Fibroblast of skin of right quadriceps (primary cell): ENCODE measurements at places on chromosomes 7 and 10.

- no peak for DNase-seq
These were observed 32.0 kb downstream of the PRLHR start for GRCh38 chr10:118563373-118563890.

GRCh38 chr7:7977774-7978173 is 9.2 kb downstream of the GLCCI1 start:
- DNase-seq, result no peak

DNA sequence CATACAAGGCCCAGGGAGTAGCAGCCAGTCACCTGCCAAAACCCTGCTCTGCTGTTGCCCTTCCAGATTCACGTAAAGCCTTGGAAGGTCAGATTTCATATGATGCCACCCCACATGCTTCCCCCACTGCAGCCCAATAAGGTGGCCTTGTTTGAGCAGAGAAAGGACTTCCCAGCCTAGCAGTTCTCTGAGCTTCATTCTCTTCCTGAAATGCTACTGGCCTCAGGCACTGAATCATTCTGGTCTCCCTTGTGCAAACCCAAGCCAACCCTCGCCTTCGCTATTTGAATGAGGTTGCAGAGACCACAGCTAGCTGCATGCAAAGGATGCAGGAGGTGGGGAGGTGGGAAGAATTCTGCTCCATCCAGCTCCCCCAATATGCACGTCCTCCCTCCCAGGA is 60.3 kb upstream of the PLXNA4 start:
- DNase-seq, result no peak

DNA sequence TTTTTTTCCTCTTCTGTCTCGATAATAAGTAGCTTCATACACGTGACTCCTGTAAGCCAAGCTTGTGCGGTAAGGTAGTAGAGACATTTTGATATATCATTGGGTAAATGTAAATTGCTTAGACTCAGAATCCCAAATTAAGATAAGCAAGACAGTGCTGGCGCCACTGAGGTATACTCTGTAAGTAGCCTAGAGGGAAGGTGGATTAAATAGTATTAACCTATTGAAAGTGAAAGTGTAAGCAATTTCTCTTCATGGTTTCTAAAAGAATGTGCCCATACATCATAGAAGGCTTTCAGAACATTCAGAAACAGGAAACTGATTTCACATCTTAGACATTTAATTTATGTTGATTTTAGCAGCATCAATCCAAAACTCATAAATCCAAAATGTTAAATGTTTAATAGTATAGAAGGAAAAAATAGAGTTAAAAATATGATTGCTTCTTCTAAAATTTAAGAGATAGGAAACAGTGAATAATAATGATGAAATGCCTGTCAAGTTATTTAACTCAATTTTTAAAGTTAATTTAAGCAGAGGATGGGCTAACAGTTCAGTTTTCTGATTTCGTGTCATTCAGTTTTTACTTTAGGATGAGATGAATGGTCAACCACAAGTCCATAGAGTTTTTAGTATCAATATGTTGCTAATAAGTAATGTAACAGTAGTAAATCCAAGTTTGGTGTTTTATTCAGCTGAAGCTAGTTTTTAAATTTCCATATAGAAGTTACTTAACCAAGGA is 36.8 kb downstream of the LRRC72 start:
- no peak for DNase-seq

DNA sequence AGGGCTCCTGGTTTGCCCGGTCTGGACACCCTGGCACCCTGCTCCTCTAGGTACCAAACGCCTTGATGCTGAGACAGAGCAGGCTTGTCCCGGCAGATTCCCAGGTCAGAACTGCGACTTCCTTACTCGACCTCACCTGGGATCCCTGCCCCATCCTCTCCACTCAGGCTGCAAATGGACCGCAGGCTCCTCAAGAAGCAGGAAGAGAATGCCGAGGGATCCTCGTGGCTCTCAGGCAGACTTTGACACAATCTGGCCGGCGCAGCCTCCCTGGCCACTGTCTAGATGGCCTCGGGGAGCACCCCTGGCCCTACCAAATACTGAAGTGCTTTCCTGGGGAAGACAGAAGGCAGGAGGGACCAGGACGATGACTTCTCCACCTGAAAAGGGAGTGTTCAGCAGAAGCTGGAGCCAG is 421 bp upstream of the NODAL start:
- DNase-seq, result no peak

GRCh38 chr10:4931587-4931986 is 31.6 kb upstream of the AKR1C1 start:
- DNase-seq, result no peak
